ENCODE measurements at places on chromosomes 16 and 17.
A peak's percentile ranks its signal among the peaks of the same experiment; 100 is the strongest.

GRCh38 chr16:59432896-59433295 is 698.8 kb upstream of the GOT2 start:
- DNase-seq: no peak

DNA sequence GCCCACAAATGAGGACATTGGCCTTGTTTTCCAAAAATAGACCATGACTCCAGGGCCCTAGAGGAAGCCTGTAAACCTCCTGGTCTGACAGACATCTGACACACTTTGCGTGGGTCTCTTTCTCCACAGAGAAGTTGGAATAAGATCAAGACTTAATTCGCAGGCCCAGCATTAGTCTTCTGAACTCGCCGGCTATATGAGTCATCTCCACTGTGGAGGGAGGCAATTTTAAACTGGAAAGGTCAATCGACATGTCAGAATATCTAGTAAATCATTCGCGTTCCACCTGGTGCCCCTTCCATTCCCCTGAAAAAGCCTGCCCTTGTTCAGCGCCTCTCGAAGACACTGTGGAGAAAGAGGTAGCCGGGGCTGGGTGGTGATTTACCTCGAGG is 140.1 kb downstream of the CLEC16A start:
- no peak for DNase-seq

DNA sequence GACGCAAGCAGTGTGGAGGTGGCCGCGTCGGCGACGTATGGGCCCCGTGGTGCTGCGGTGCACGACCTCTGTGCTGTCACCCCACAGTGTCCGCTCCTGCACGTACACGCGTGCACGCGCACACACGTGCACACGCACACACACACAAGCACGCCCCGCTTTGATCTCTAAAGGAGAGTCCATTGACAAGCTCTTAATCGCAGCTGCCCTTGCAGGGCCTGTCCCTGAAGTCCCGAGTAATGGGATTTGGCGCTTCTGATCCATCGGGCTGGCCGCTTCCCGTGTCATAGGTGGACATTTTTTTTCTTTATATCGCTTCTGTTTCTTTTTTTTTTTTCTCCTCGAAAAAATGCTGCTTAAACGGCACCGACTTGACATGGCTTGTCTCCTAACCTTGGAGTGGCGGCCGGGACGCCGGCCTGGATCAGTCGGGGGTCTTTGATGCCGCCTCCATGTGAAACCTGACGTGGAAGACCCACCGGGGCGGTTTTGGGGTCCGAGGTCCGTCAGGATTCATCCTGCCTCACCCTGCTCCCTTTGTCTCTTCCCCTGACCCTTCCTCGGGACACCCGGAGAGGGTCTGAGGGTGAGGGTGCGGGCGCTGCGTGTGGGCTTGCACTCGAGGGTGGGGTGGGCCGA is 8.3 kb upstream of the AXIN1 start:
- no peak for DNase-seq

GRCh38 chr17:30344283-30345088 is 10.6 kb upstream of the TMIGD1 start:
- DNase-seq: no peak

DNA sequence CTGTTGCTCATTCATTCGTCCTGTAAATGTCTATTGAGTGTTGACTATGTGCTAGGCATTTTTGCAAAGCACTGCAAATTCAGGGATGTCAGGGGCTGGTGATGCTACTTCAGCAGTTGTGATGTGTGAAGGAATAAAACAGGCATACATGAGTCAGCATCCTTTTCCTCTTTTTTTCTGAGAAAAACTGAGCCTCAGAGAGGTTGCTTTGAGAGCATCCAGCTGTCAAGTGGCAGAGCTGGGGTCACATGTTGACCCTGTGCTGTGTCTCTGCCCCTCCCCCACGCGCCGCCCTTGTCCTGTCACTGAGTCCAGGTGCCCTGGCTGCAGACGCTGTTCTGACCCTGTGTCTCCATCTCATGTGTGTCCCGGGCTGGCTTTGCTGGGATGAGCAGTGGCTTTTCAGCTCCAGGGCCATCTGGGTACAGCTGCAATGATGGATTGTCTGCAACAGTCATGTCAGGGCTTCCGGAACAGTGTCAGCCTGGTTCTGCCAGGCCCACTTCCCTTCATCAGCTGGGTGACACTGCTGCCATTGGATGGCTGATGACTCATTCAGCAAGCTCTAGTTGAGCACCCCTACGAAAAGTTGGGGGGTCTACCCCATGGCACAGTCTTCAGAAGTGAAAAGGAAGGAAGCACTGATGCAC is 14.9 kb downstream of the SEC14L5 start:
- no peak for DNase-seq

DNA sequence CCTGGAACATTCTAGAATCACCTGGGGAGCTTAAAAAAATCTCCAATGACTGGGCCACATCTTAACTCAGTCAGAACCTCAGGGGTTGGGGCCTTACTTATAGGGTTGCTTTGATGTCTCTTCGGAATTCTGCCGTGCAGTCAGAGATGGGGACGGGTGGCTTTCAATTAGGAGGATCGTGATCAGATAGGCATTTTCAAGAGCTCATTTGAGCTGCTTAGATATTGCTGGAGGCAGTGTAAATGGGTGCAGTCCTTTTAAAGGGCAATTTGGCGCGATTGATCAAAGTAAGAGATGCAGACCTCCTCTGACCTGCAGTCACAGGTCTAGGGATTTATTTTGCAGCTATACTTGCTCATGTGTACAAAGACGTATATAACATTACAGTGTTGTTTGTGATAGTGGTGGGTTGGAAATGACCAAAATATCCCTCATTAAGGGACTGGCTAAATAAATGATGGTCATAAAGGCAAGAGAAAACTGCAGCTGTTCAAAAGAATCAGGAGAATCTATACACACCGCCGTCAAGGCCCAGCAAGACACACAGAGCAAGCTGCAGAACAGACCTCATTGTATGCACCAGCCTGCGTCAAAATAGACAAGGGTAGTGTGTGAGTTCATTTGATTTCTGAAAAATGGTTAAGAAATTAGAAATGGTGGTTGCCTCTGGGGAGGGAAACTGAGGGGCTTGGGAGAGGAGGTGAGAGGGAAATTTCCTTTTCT is 6.3 kb upstream of the KCNG4 start:
- DNase-seq: no peak

DNA sequence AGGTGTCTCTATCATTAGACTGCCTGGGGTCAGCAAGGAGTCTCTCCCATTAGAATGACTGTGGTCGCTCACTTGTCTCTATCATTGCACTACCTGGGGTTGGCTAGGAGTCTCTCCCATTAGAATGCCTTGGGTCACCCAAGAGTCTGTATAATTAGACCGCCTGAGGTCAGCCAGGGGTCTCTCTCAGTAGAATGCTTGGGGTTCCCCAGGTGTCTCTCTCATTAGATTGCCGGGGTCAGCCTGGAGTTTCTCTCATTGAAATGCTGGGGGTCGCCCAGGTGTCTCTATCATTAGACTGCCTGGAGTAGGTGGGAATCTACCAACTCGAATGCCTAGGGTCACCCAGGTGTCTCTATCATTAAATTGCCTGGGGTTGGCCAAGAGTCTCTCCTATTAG is 2231.6 kb downstream of the TP53TG3F start:
- no peak for DNase-seq

GRCh38 chr17:27810902-27811557 is 10.7 kb upstream of the NOS2 start:
- DNase-seq: no peak

DNA sequence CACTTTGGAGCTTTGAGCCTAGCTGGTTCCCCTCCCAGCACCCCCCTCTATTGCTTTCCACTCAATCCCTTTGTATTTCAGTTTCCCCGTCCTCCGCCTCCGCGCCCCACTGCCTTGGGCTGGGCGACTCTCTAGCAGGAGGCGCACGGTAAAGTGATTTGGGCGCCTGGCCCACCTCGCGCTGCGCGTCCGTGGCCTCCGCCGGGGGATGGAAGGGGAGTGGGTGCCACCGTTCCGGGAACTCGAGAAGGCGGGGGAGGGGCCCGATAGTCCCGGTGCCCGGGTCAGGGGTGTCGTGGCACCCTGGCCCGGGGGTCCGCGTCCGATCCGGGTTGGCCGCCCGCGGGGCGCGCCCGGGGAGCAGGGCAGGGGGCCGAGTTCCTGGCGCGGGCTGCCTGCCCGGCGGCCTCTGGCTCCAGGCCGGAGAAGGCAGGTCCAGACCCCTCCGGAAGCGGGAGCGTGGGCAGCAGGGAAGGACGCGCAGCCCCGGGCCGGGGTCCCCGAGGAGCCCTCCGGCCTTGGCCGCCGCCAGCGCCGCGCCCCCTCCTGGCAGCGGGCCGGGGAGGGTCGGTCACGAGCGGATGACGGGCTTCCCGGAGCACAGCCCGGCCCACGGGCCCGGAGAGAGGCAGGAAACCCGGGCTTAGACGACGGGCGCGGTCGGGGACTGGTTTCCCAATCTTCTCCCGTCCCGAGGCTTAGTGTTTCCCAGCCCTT is 15.8 kb downstream of the MEOX1 start:
- no peak for DNase-seq

GRCh38 chr17:35160354-35161201 is 13.0 kb downstream of the UNC45B start:
- DNase-seq: peak; percentile 18

- DNase-seq: peak; percentile 74
Measured at GRCh38 chr16:14070877-14071575, at the start of gene MRTFB. Gene MRTFB (plus strand): TSS chr16:14071319. CDS start chr16:14140607, 69,288 bp downstream.

GRCh38 chr16:56405977-56406672 is 19.2 kb downstream of the AMFR start:
- no peak for DNase-seq

- DNase-seq: no peak
Measured at GRCh38 chr16:51388516-51388951, 237.5 kb upstream of the SALL1 start.

- DNase-seq: no peak
Measured at GRCh38 chr17:42692489-42692888, 10.2 kb downstream of the CNTNAP1 start.

DNA sequence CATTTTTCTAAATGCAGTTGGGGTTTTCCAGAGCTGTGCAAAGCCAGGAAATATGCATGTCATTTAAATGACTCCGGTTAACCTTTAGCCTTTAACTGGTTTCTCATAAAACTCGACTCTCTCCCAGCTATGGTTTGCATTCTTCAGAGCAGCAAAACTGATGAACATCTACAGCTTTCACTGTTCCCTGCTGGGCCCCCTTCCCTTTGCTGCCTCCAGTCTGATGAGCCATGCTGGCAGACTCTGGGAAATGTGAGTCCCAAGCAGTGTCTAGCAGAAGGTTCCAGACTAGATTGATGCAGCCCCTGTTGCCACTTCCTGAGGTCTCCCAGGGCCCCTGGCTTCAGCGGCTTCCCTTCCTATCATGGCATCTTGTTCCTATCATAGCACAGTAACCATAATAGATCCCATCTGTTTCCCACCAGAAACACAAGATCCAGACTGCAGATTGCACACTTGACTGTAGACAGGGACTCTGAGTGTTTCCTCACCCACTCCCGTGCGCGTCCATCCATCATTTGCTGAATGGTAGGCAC is 135.4 kb downstream of the CLEC16A start:
- DNase-seq: no peak

- DNase-seq: no peak
Measured at GRCh38 chr16:63481060-63481459, 1444.8 kb upstream of the CDH8 start.

DNA sequence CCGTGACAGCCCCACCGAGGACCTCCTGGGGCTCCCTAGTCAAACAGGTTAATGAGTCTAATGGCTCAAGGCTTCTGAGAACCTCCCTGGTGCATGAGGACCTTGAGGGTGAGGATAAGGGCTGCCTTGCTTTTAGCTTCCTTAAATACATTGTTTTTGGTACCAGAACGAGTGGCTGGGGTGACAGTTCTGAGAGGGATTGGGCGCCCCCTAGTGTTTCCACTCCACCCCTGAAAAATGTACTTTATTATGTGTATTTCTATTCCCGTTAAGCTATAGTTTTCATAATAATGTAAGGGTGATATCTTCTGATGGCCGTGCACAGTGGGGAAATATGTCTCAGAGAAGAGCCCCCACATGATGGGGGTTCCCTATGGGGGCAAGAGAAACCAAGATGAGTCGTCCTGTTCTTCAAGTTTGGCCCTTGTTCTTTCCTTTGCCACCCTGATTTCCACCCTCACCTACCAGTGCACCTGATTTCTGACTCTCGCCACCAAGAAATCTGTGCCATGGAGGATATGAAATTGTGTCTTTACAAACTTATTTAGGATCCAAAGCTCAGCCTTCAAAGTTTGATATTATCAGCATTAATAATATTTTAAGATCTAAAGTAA is 14.5 kb upstream of the VWA3A start:
- DNase-seq: peak; percentile 70

DNA sequence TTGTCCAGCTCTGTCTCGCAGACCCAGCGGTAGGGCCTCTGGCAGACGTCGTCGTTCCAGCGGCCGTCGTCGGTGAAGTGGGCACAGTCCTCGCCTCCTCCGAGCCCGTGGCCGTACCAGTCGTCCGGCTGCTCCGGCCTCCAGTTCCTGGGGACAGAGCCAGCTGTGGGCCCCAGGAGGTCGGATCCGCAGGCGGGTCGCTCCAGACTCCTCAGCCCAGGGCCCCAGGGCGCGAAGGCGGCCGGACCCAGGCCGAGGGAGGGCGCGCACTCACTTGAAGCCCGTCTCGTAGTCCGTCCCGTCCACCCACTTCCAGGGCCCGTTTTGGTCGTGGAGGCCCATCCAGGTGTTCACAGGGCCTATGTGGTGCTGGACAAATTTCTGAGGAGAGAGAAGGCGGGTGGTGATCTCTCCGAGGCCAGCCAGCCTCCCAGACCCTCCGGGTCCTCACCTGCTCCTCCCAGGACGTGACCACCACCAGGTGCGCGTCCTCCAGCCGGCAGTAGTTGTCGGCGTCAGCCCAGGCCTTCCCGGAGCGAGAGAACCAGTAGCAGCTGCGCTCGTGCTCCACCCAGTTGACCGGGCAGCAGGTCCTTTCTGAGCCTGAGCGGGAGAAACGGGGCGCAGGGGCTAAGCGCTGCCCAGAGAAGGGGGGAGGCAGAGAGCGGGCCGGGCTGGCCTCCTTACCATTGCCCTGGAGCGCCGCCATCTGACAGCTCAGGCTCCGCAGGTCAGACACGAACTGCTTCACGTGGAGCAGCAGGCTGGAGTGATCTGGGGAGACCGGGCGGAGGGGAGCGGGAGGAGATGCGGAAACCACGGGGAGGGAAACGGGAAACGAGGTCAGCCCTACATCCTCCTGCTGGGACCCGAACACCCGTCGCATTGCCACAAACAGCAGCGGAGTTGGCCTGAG is 5.2 kb downstream of the ASGR1 start:
- DNase-seq: peak; percentile 20

DNA sequence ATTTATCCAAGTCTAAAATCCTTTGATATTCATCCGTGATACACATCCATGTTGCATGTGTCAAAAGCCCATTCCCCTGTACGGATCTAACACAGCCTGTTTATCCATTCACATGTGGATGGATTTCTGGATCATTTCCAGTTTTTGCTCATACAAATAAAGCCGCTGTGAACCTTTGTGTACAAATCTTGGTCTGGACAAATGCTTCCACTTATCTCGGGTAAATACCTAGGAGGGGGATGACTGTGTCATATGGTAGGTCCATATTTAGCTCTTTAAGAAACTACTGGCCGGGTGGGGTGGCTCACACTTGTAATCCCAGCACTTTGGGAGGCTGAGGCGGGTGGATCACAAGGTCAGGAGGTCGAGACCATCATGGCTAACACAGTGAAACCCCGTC is 6.3 kb upstream of the TBCD start:
- DNase-seq: no peak
